ENCODE measurements at places on chromosomes 7 and 10.
A peak's percentile ranks its signal among the peaks of the same experiment; 100 is the strongest.

DNA sequence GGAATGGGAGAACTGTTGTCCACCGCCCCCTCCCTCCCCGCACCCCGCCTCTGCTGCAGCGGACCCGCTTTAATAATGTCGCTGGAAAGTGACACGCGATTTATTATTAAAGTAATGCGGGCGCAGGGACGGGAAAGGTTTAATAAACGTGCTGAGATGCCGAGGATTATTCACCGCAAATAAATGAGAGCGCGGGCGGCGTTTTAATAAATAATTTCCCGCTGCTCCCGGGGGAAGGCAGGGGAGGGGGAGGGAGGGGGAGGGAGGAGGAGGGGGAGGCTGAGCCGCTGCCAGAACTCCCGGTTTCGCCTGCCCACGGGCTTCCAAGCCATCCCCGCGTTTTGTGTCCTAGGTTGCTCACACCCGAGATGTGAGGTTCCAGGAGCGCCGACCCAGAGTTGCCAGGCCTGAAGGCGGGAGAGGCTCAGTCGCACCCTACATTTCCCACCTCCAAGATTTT lies 5.1 kb downstream of the KAZALD1 start:
- no peak for DNase-seq

DNA sequence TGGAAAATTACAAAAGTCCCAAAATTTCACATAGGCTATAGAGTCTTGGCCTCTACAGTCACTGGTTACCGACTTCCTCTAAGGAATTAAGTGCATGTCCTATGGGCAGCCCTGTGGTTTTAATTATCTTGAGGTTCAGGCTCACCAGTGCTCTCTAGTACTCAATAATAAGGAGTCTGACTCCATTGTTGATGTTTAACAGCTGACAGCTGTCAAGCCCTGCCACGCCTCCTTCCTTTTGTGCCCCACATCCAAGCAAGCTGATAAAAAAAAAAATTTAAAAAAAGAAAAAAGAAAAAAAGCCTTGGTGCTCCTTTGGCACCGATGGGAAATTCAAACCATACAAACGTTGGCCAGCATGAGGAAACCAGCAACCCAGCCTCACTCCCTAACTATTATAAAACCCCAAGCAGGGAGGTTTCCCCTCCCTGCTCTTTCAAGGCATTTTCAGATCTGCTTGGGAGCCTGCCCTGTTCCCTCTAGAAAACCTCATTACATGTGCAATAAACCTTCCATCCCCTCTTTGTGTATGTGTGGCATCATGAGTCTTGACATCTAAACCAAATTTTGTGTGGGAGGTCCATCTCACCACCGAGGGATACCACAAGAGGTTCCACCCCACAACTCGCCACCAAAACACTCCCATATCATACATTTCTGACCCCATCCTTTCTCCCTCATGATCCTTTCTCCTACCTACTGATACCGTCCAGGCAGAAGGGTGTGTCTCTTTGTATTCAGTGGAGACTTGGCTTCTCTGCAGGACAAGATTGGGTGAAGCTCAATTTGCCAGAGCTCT lies 70.9 kb upstream of the CCDC71L start:
- DNase-seq, result no peak

DNA sequence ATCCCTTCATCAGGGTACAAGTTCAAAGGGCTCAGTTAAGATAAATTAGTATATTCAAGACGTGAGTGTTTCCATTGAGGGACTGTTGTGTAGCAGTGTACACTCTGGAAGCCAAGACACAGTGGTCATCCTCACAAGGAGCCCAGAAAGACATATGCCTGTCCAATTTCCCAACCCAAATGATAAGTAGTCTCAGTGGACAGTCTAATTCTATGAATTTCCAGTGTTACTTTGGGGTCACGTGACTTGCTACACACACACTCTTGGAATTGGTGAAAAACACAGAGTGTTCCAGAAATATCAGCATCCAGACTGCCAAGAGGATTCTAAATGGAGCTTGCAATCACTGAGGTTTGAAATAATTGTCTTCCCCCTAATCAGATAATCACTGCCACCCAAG lies 365.1 kb downstream of the WDR11 start:
- no peak for DNase-seq

DNA sequence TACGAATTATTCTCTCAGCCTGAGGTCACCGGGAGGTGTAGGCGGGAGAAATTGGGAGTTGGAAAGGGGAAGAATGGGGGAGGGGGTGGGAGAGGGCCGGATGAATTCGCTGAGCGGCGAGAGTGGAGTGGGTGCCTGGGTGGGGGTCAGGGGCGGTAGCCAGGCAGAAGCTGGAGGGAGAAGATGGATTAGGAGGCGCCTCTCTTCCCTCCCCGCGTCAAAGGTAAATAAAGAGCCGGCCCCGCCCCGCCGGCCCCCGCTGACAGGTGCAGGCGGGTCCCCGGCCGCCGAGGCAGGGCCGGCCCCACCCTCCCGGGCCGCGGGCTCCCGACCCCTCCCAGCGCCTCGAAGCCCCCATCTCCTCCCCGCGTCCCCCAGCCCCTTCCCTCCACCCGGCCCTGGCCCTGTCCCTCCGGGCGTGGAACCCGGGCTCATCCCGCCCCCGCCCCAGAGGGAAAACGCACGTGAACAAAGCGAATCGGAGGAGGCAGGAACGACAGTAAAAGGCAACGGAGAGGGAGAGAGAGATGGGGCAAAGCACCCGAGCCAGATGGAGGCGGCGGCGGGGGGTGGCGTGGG lies 872 bp downstream of the FAM131B start:
- no peak for DNase-seq

GRCh38 chr7:114418117-114418516 lies 3.5 kb downstream of the FOXP2 start:
- no peak for DNase-seq

DNA sequence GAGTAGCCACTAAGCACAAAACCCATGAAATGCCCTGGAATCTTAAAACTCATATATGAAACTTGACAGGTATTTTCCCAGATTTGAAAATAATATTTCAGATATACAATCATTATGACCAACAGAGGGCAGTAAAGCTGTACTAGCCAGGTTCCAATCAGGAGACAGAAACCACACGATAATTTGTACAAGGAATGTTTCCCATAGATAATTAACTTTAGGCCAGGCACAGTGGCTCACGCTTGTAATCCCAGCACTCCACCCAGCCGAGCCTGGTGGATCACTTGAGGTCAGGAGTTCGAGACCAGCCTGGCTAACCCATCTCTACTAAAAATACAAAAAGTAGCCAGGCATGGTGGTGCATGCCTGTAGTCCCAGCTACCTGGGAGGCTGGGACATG lies 31.0 kb upstream of the NUB1 start:
- DNase-seq, result peak; percentile 74

DNA sequence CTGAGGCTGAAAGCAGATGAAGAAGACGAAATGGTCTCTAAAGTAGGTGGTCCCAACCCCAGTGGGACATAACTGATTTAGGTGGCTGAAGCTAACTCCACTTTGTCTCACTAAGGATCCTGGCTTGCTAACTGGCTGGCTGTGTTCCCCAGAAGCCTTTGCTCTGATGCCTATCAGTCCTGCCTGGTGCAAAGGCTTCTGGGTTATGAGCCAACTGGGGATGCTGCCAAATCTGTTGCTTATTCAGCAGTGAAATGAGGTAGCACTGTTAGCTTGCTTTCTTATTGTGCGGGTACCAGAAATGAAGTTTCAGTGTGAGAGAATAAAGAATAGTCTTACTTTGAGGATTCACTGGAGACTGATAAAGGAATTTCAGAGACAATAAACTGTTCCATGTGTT lies 18.1 kb downstream of the PRKG1 start:
- no peak for DNase-seq

DNA sequence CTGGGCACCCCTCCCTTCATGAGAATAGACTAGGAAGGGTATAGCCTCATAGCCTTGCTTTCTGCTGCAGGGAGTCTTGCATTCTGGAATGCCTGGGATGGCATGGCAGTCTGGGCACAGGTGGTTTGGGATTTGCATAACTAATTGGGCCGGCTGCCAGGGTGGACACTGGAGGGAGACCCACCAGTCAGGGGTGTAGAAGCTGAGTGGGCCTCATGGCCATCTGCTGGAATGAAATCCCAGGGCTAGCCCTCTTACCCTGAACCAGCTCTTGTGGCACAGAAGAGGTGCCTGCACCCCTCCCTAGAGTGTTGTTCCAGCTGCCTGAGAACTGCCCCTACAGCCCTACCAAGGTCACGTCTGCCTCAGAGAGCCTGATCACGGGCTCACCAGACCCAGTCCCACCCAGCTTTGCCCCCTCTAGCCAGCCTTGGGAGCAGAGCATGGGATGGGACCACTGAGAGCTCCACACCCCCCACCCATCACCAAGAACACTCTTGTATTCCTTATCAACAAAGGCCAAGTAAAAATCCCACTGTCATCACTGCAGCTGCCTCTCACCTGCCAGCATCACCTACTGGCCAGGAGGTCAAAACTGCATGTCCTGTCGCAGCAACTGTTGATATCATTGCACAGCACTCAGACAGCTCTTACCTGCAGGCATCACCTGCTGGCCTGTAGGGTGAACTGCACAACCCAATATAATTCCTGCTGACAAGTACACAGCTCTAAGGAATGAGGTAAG lies 148.9 kb downstream of the ZEB1 start:
- peak; percentile 65 for DNase-seq

DNA sequence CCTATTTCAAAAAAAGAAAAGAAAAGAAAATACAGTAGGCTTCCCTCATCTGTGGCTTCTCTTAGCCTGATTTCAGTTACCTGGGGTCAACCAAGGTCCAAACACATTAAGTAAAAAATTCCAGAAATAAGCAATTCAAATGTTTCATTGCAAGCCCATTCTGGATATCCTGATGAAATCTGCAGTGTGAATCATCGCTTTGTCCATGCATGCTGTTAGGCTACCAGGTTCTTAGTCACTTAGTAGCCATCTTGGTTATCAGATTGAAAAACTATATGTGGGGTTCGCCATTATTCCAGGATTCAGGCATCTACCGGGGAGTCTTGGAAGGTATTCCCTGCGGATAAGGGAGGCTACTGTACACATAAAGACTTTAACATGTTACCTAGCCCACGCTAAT lies 991 bp upstream of the FAM204A start:
- DNase-seq, result peak; percentile 47

GRCh38 chr7:73968487-73968886 lies 59.5 kb upstream of the ELN start:
- no peak for DNase-seq

Data from kidney tubule cell (primary cell).